Muscle of leg (tissue), 16 donors: ENCODE measurements at places on chromosomes 1 and 21. TPM values are rescaled to one million over a fixed set of nuclear protein-coding genes. Genes with fewer than 3 reads are reported as not detected.

- H3K4me1 ChIP-seq = peaks cover 3% of the 10 kb centered on the region
- no peaks in the 10 kb centered on the region for H3K36me3 ChIP-seq
- DNase-seq = peak; percentile 87
These were observed 150.1 kb upstream of the ZNF644 start for GRCh38 chr1:91171898-91172297.

DNA sequence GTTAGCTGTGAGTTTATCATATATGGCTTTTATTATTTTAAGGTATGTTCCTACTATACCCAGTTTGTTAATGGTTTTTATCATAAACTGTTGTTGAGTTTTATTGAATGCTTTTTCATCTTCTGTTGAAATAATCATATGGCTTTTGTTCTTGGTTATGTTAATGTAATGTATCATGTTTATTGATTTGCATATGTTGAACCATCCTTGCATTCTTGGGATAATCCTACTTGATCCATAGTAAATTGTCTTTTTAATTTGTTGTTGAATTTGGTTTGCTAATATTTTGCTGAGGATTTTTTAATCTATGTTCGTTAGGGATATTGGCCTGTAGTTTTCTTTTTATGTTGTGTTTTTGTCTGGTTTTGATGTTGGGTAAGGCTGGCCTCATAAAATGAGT, 185.6 kb downstream of the PAPPA2 start:
- no peak for DNase-seq
- H3K4me3 ChIP-seq = no peak overlapping the region
- no peaks in the 10 kb centered on the region for H3K36me3 ChIP-seq
- H3K27me3 ChIP-seq = no peaks in the 10 kb centered on the region
- no peaks in the 10 kb centered on the region for H3K4me1 ChIP-seq

DNA sequence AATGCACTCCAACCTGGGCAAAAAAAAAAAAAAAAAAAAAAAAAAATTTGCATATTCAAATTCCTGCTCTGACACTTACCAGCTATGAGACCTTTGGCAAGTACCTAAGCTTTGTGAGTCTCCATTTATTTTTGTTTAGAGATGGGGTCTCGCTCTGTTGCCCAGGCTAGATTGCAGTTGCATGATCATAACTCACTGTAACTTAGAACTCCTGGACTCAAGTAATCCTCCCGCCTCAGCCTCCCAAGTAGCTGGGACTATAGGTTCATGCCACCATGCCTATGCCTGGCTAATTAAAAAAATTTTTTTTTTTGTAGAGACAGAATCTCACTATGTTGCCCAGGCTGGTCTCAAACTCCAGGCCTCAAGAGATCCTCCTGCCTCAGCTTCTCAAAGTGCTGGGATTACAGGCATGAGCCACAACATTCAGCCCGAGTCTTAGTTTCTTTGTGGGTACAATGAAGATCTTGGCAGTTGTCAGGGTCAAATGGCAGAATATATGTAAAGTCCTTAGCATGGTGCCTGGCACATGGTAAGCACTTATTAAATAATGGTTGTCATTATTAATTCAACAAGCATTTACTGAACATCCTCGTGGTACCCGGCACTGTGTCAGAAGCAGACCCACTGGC, 53.5 kb upstream of the TENT5B start:
- no peaks in the 10 kb centered on the region for H3K36me3 ChIP-seq
- DNase-seq = no peak
- peaks cover 6% of the 10 kb centered on the region for H3K4me1 ChIP-seq
- H3K27ac ChIP-seq = no peak overlapping the region
- H3K27me3 ChIP-seq = no peaks in the 10 kb centered on the region

DNA sequence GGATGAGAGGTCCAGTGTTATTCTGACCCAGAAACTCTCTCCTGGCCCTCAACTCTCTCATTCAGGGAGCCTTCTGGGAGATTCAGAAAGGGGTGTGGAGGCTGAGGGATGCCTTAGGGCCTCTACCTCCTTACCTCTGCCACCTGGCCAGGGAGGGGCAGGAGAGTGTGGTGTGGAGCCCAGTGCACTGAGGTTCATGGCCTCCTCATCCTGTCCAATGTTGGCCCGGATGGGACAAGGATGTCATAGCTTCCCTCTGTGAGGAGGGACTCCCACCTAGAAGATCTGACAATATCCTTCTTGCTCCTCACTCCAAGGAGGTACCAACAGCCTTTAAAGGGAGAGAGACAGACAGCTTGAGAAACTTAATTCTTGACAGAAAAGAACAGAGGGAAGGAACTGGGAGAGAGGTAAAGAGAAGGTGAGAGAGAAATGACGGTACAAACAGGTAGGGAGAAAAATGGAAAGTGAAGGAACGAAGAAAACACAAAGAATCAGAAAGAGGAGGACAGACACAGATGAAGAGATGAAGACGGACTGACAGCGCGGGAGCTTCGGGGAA, 779 bp downstream of the BEND5 start:
- peak; percentile 12 for DNase-seq
- H3K4me1 ChIP-seq = peaks cover 20% of the 10 kb centered on the region
- no peaks in the 10 kb centered on the region for H3K27me3 ChIP-seq

DNA sequence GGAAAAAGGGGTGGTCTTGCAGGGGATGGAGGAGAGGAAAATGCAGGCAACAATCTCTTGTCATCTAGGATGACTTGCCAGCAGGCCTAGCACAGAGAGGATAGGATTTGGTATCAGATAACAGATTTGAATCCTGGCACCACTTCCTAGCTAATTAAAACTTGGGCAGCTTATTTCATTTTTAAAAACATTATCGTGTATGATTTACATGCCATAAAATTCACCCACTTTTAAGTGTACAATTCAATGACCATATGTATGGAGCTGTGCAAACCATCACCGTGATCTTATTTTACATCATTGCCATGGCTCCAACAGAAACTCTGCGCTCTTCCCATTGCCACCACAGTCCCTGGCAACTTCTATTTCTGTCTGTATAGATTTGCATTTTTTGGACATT, 6.9 kb downstream of the PYCR2 start:
- no peak overlapping the region for H3K4me3 ChIP-seq
- peaks cover 70% of the 10 kb centered on the region for H3K36me3 ChIP-seq
- H3K27ac ChIP-seq = no peak overlapping the region
- no peaks in the 10 kb centered on the region for H3K27me3 ChIP-seq
- H3K4me1 ChIP-seq = no peaks in the 10 kb centered on the region

DNA sequence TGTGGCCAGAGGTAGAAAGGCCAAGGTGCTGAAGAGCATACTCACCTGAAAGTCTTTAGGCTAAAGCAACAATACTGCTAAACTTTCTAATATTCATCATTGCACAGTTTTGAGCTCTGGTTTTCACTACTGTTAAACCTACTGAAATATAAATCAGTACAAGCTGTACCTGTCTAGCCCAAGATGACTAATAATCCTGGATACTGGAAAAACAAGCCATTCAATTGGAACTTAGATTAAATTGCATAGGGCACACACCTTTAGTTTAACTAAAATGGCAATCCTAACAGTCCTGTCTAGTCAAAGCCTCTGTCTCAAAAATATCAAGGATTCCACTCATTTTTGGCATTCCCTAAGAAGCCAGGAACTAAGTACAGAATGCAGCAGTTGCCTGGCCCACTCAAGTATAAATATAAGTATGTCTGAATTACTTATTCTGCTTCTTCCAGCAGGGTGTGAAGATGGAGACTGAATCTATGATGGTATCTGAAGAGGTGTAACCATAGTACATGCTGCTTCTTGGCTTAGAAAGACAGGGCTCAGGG, 3.1 kb downstream of the CHML start:
- H3K36me3 ChIP-seq = peaks cover 4% of the 10 kb centered on the region
- no peak overlapping the region for H3K27ac ChIP-seq
- no peaks in the 10 kb centered on the region for H3K27me3 ChIP-seq
- H3K4me1 ChIP-seq = peaks cover 11% of the 10 kb centered on the region

GRCh38 chr1:186658999-186659398, 21.2 kb downstream of the PTGS2 start:
- no peaks in the 10 kb centered on the region for H3K36me3 ChIP-seq
- H3K4me1 ChIP-seq = no peaks in the 10 kb centered on the region
- H3K27me3 ChIP-seq = no peaks in the 10 kb centered on the region
- no peak overlapping the region for H3K27ac ChIP-seq
- DNase-seq = no peak

- H3K27me3 ChIP-seq = peaks cover 3% of the 10 kb centered on the region
- peak overlapping the region; percentile 62 for H3K27ac ChIP-seq
- peaks cover 36% of the 10 kb centered on the region for H3K4me1 ChIP-seq
- no peaks in the 10 kb centered on the region for H3K36me3 ChIP-seq
- H3K4me3 ChIP-seq = no peak overlapping the region
These were observed 2.8 kb upstream of the EFHD2 start for GRCh38 chr1:15406614-15407559.

TIE1 gene
- total RNA-seq = 32.7 TPM

DNA sequence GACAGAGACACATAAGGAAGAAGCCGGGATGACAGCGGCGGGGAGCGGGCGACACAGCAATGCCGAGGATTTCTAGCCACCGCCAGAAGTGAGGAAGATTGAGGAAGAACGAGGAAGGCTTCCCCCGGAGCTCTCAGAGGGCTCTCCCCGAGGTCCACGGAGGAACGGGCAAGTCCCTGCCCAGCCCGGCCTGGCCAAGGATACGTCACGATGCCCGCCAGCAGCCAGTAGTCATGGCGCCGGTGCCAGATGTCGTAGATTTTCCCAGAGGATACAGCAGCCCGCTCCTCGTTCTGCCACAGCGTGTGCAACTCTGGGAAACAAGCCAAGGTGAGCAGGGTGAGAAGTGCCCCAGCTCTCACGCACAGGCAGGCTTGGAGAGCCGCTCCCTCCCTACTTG, 65.9 kb downstream of the KCNAB2 start:
- no peaks in the 10 kb centered on the region for H3K36me3 ChIP-seq
- no peak overlapping the region for H3K4me3 ChIP-seq
- no peak for DNase-seq
- H3K27ac ChIP-seq = no peak overlapping the region
- no peaks in the 10 kb centered on the region for H3K4me1 ChIP-seq
- peaks cover 15% of the 10 kb centered on the region for H3K27me3 ChIP-seq

POU2F1 gene
- total RNA-seq = 6.9 TPM

HUNK gene
- 4.8 TPM for total RNA-seq

TLR5 gene
- total RNA-seq = 3.8 TPM

MYBPH gene
- total RNA-seq = 109 TPM

GRCh38 chr1:59976194-59977074, 49.9 kb upstream of the CYP2J2 start:
- H3K4me3 ChIP-seq = no peak overlapping the region
- H3K4me1 ChIP-seq = peaks cover 23% of the 10 kb centered on the region
- H3K27ac ChIP-seq = no peak overlapping the region
- H3K27me3 ChIP-seq = no peaks in the 10 kb centered on the region

CCDC185 gene
- not detected for total RNA-seq

- no peak overlapping the region for H3K4me3 ChIP-seq
- no peaks in the 10 kb centered on the region for H3K36me3 ChIP-seq
- no peaks in the 10 kb centered on the region for H3K27me3 ChIP-seq
- no peak overlapping the region for H3K27ac ChIP-seq
- H3K4me1 ChIP-seq = peaks cover 41% of the 10 kb centered on the region
These were observed 26.7 kb downstream of the SLC26A9 start for GRCh38 chr1:205916541-205916940.

CYP4B1 gene
- not detected for total RNA-seq

DNA sequence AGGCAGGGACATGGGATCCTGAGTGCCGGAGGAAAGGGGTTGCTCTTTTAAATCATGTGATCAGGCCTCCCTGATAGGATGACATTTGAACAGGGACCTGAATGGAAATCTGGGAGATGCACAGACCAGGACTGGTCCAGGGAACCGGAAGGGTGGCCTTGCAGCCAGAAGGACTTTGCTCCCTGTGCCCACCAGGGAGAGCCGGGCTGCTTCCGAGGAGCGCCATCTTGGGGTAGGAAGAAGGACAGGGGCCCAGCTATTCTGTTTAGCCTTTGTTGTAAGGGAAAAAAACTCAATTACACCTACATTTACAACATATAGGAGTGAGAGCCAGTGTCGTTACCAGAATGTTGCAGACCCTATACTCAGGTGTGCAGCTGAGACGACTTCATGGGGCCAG, 5.5 kb downstream of the KLHDC7A start:
- H3K27me3 ChIP-seq = peaks cover 8% of the 10 kb centered on the region
- H3K36me3 ChIP-seq = no peaks in the 10 kb centered on the region
- no peak overlapping the region for H3K4me3 ChIP-seq
- DNase-seq = no peak
- peaks cover 9% of the 10 kb centered on the region for H3K4me1 ChIP-seq

CTSK gene
- total RNA-seq = 110 TPM

DNA sequence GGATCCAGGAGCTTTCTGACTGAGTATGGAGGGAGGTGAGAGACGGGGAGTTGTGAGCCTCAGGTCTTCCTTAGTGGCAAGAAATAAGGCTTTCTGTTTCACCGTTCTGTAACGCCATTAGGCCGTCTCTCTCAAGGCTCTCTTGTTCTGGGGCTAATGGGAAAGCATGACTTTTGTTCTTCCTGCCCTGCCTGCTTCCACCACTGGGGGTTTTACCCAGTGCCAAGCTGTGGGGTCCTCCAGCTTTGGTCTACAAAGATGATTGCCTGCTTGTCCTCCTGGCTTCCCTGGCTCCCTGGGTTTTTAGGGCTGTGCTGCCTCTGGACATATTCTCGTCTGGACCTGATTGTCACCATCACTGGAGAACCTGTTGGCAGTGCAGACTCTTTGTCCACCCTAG, 74.8 kb upstream of the TINAGL1 start:
- no peaks in the 10 kb centered on the region for H3K36me3 ChIP-seq
- no peaks in the 10 kb centered on the region for H3K4me1 ChIP-seq
- no peak overlapping the region for H3K4me3 ChIP-seq
- H3K27me3 ChIP-seq = peaks cover 7% of the 10 kb centered on the region
- no peak overlapping the region for H3K27ac ChIP-seq

RNASEL gene
- 6.7 TPM for total RNA-seq

DNA sequence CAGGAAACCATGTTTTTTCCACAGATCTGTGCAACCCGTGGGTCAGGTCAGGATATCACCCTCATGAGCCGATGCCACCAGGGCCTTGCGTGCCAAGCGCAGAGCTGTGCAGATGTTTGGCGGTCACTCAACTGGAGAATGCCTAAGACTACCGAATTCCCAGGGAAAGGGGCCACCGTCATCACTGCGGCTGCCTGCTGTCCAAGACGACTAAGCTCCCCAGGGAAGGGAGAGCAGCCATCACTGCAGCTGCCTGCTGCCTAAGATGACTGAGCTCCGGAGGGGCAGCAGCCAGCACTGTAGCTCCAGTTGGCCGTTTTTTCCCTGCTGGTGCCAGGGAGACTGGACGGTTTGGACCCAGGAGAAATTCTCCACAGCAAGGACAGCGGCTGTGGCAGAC, 31.1 kb downstream of the AKT3 start:
- DNase-seq = no peak
- no peak overlapping the region for H3K27ac ChIP-seq
- H3K36me3 ChIP-seq = peaks cover 7% of the 10 kb centered on the region
- no peaks in the 10 kb centered on the region for H3K4me1 ChIP-seq
- no peak overlapping the region for H3K4me3 ChIP-seq

FAM72D gene
- 0.71 TPM for total RNA-seq

GRCh38 chr1:19920132-19920710, 3.2 kb downstream of the PLA2G2E start:
- no peaks in the 10 kb centered on the region for H3K27me3 ChIP-seq
- H3K36me3 ChIP-seq = no peaks in the 10 kb centered on the region
- H3K27ac ChIP-seq = no peak overlapping the region
- H3K4me1 ChIP-seq = peaks cover 3% of the 10 kb centered on the region
- no peak overlapping the region for H3K4me3 ChIP-seq
- DNase-seq = no peak

DCST1 gene
- total RNA-seq = not detected
